ENCODE measurements at places on chromosomes 16 and 17. TPM values are rescaled to one million over a fixed set of nuclear protein-coding genes. Genes with fewer than 3 reads are reported as not detected.

- H3K4me1 ChIP-seq, result peaks cover 17% of the 10 kb centered on the region
- H3K36me3 ChIP-seq, result no peaks in the 10 kb centered on the region
- no peak overlapping the region for H3K4me3 ChIP-seq
- DNase-seq, result no peak
- no peak overlapping the region for H3K27ac ChIP-seq
- peaks cover 19% of the 10 kb centered on the region for H3K27me3 ChIP-seq
Observed at GRCh38 chr17:79747508-79748294, 17.0 kb downstream of the ENPP7 start.

DNA sequence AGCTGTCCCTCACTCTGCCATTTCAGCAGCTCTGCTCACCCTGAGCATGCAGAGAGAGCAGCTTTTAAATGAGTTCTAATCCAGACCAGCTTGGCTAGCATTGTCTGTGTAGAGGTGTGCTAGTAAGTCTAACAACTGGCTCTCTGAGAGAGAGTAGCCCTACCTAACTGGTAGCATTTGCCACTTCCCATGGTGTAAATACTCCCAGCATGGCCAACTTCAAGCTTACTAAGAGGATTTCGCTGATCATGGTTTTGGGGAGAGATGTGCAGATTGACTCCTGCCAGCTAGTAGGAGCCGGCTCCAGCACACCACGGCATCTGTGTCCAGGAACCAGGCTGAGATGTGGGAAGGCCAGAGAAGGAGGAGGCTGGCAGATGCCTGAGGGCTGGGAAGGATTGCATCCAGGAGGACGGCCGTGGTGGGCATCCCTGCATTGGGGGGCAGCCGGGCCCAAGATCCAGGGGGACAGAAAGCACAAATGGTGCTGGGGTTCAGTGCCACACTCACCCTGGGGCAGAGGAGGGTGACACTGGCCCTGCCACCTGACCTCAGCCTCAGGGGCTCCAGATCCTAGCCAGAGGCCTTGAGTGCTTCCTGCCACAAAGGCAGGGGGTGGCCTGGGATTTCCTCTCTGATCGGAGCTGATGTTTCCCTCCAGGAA is 394.9 kb upstream of the TNRC6C start:
- no peak overlapping the region for H3K4me3 ChIP-seq
- no peaks in the 10 kb centered on the region for H3K36me3 ChIP-seq
- H3K27ac ChIP-seq, result no peak overlapping the region
- H3K4me1 ChIP-seq, result no peaks in the 10 kb centered on the region
- no peaks in the 10 kb centered on the region for H3K27me3 ChIP-seq

SOX15 gene
- 0.31 TPM for total RNA-seq

- no peaks in the 10 kb centered on the region for H3K4me1 ChIP-seq
- H3K4me3 ChIP-seq, result no peak overlapping the region
- no peak for DNase-seq
- H3K36me3 ChIP-seq, result no peaks in the 10 kb centered on the region
Observed at GRCh38 chr16:46721885-46722284, 26.3 kb downstream of the MYLK3 start.
